CMK (cell line): ENCODE measurements at places on chromosomes 7 and 10.

DNA sequence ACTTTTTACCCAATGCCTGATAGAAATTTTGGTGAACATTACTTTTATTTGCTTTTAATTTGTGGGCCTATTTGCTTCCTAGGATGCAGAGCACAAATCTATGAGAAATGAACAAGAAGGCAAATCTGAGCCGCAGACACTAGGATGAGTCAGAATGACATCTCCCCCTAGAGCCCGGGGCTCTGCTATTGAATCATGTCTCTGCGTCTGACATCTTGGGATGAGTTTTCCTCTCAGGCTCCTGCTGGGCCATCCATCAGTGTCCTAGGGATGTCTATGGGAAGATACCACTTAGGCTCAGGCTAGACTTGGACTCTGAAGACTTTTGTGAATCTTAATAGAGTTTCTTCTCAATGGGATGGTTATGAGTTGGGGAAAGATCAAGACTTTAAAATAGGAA is 157.3 kb upstream of the MTPN start:
- no peak for DNase-seq

DNA sequence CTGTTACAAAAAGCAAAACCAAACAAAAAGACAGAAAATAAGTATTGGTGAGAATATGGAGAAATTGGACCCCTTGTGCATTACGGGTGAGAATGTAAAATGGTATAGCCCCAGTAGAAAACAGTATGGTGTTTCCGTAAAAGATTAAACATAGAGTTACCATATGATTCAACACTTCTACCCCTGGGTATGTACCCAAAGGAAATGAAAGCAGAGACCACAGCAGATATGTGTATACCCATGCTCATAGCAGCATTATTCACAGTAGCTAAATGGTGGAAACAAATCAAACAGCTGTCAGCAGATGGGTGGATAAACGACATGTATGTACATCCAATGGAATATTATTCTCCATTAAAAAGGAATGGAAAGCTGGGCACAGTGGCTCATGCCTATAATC is 42.4 kb downstream of the STARD3NL start:
- DNase-seq: no peak

DNA sequence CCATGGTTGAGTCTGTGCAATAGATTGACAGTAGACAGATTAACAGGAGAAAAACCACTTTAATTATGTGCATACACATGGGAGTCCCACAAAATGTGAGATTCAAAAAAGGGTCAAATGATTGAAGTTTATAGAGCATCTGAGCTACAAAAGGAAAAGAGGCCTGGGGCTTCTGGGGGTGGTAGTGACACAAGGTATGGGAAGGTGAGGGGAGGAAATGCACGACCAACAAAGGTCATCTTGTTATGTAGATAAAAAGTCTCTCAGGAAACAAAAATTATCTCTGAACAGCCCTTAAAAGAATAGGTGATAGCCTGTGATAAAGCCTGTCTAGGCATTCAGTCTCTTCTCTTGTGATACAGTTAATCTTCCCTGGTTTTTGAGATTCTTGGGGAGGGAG is 141.7 kb downstream of the SEC23IP start:
- DNase-seq: no peak

GRCh38 chr7:134836447-134836846 is 57.0 kb downstream of the CALD1 start:
- DNase-seq: no peak

DNA sequence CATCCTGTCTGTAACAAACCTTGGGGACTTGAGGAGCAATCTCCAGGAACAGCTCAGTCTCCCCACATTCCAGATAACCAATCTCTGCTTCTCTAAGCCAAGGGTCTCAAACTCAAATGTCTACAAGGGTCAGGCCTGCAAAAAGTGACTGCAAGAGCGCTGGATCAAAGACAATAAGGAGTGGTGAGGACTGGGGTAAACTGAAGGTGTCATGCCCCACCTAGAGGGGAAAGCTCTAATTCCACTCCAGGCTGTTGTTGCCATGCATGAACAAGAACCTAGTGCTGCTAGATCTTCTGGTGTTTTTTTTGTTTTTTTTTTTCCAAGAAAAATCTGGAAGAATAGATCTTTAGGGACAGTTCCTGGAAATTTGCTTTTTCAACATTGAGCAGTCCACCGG is 117.9 kb upstream of the MACROH2A2 start:
- DNase-seq: no peak

DNA sequence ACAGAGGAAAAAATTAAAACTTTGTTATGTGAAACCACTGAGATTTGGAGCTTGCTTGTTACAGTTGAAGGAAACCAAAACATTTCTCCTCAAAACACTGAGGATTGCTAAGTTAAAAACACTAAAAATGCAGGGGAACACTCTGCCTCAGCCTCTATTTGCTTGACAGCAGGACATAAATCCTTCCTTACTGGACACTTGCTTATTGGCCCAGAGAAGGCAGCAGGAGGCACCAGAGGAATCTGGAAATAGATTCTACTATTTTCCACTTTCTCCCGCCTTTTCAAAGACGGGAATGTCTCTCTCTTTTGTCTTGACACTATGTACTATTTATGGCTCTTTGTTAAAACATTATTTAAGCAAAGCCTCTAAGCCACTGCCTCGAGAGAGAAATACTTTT is 67.9 kb downstream of the MTURN start:
- DNase-seq: no peak
